ENCODE measurements at places on chromosomes 4 and X.

DNA sequence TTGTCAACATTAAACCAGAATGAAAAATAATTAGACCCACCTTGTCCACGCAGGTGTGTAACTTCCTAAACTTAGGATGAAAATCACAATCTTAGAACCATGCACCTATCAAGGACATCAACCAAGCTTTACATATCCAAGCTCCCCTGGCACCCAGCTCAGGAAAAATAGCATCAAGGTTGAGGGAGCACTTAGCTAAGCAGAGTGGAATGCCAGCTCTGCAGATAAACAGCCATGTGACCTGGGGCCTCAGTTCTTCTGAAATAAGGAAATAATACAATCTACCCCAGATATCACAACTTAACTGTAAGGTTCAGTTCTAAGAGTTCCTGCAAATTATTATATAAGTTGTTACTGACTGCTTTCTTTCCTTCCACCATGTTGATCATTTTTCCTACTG, 64.7 kb downstream of the DHX15 start:
- DNase-seq, result no peak

DNA sequence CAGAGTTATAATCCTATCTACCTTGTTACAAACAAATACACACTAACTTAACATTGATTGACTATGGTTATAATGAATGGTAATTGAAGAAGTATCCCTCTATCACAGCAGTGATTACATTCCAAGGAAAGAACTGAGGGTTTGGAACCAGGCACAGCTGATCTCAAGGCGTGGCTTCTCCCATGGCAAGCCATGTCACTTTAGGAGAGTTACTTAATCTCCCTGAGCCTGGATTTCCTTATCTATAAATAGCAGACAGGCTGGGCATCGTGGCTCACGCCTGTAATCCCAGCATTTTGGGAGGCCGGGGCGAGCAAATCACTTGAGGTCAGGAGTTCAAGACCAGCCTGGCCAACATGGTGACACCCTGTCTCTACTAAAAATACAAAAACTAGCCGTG, 25.6 kb downstream of the SORBS2 start:
- DNase-seq, result no peak

DNA sequence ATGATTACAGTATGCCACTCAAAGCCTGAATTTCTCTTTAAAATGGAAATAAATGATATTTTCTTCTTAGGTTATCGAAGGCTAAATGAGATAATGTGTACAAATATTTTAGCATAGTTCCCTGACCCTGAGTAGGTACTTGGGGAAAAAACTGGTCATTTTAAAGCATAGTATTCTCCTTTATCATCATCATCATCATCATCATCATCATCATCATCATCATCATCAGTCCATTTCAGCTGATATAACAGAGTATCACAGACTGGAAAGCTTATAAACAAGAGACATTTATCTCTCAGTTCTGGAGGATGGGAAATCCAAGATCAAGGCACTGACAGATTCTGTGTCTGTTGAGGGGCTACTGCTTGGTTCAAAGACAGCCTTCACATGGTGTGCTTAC, 13.9 kb downstream of the GABRB1 start:
- no peak for DNase-seq

DNA sequence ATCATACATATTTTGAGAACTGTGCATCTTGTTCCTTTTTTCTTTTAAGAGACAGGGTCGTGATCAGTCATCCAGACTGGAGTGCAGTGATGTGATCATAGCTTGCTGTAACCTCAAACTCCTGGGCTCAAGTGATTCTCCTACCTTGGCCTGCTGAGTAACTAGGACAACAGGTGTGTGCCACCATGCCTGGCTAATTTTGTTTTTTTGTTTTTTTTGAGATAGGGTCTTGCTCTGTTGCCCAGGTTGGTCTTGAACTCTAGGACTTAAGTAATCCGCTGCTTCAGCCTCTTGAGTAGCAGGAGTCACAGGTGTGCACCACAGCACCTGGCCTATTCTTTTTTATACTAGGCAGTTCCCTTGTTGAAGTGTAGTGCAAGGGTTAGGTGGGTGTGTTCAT, 24.6 kb downstream of the KDM6A start:
- DNase-seq, result no peak

DNA sequence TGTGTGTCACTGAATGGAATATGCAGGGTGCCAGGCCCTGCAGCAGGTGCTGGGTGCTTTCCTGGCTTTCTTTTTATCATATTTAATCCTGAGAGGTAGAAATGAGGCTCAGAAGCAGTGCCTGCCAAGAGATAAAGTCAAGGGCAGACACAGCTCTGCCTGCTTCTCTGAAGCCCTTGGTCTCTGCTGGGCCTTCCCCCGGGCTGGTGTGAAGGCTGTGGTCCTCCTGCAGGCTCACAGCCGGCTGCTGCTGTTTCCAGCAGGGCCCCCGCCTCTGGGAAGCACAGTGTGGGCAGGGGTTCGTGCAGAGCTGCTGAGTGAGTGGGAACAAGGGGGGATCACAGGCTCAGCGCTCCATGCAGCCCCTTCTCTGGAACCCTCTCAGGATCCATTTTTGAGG, 49.6 kb downstream of the TBC1D14 start:
- no peak for DNase-seq

DNA sequence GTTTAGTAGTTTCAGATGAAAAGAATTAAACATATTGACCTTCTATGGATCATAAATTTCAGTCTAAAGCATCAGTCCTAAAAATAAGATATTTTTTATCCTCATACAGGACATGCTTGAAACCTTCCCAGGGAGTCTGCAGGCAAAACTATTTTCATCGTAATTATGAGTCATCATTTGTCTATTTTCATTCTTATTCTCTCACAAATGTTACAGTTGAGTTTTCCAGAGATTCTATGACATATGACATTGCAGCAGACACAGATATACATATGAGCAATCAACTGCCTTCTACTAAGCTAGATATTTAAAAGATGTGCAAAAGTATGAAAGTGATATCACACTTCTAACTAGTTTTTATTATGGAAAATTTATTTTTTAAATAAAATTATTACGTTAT, 398.0 kb downstream of the MAGEB5 start:
- DNase-seq, result no peak

DNA sequence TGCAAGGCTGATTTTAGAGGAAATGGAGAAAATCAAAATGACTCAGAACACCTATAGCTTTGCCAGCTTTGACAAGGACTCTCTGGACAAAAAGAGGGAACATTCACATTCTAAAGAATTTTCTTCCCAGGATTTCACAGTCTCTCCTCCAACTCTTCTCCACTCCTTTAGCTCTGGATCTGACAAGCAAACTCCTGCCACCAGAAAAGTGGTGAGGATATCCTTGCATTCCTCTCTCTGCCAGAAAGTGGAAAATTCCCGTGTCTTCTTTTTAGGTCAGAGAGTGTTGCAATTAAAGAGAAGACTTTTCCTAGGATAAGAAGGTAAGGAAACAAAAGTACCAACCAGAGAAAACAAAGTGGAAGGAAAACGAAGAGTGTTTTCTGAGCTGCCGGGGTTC, 16.1 kb upstream of the PDGFRA start:
- no peak for DNase-seq

DNA sequence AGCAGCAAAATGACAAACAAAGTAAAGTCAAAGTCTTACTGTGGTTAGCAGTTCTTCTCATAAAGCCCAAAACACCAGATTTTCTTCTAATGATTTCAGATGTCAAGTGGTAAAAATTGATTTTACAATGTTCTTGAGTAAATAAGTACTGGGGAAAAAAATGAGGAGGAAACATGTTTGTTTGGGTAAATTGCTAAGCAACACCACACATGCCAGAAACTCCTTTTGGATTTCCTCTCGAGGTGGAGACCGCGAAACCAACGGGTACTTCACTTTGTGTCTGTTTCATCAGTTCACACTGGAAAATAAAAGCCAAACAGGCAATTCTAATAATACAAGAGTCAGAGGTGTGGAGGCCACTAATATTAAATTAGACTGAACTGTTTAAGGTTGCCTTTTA, 4.6 kb upstream of the PKD2 start:
- DNase-seq, result no peak

DNA sequence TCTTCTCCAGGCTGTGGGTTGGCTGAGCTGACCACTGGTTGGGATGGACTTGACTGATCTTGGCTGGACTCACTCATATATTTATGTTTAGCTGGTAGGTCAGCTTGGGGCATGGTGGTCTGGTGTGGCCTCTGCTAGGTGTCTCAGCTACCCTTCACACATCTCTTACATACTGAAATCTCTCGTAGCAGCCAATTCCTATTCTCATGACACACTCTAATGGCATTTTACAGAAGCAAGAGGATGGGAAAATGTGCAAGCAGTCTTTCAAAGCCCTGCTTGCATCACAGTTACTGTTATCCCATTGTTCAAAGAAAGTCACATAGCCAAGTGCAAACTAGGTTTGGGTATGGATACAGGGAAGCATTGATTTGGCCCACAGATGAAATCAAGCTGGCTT, 55.5 kb upstream of the PCDH18 start:
- DNase-seq, result no peak

All from progenitor cell of endocrine pancreas (in vitro differentiated cells).